ENCODE measurements at places on chromosomes 12 and 14. TPM values are rescaled to one million over a fixed set of nuclear protein-coding genes. Genes with fewer than 3 reads are reported as not detected.
A peak's percentile ranks its signal among the peaks of the same experiment; 100 is the strongest.

GRCh38 chr12:16359512-16360491, 12.4 kb downstream of the MGST1 start:
- no peak for DNase-seq

- DNase-seq = no peak
Observed at GRCh38 chr12:31362759-31363415, 36.9 kb upstream of the SINHCAF start.

DNA sequence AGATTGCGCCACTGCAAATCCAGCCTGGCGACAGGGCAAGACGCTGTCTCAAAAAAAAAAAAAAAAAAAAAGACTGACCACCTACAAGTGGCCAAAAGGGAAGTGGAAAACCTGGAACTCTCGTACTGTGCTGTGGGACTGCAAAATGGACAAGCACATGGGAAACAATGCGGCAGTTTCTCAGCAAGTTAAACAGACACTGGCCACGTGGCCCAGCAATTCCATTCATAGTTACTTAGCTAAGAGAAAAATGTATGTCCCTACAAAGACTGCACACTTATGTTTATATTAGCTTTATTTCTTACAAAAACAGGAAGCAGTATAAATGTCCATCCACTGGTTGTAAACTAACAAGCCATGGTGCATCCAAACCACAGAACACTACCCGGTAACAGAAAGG, 5.6 kb downstream of the CHFR start:
- no peak for DNase-seq

GRCh38 chr12:65756267-65756666, 68.0 kb upstream of the HMGA2 start:
- DNase-seq = no peak

The RNASE3 gene
- not detected for total RNA-seq

DNA sequence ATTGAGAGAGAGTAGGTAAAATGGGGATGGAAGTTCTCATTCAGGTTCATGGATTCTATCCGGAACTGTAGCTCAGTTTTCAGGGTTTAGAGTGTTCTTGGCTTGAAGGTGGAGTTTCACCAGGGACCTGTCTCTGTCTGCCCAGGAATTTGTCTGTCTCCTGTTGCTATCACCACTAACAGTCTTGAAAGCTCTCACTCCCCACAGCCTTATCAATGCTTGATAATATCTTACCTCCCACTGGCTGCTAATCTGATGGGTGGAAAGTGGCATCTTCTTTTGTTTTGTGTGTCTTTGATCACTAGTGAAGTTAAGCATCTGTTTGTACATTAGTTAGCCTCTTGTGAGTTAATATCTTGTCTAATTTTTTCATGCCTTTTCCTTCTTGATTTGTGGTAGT, 60.3 kb upstream of the TSPAN11 start:
- DNase-seq = no peak

DNA sequence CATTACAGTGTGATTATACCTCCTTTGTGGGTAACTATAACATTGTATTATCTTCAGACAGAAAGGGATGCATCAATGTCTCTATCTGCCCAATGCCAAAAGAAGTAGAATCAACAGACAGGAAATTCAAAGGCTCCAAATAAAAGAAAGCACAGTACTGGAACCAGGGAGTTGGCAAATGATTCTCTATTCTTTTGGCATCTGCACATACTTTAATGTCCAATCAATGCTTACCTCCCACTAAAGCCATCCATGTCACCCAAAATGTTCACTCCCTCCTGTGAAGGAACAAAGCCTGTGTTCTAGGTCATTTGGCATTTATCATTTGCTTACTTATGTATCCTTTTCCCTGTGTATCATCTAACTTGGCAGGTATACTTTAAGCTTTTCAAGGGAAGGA, 36.7 kb downstream of the KIF21A start:
- DNase-seq = no peak

The NEUROD4 gene
- total RNA-seq = not detected

The KLRF1 gene
- not detected for total RNA-seq

- no peak for DNase-seq
Observed at GRCh38 chr12:68686262-68686594, 550 bp upstream of the NUP107 start.

DNA sequence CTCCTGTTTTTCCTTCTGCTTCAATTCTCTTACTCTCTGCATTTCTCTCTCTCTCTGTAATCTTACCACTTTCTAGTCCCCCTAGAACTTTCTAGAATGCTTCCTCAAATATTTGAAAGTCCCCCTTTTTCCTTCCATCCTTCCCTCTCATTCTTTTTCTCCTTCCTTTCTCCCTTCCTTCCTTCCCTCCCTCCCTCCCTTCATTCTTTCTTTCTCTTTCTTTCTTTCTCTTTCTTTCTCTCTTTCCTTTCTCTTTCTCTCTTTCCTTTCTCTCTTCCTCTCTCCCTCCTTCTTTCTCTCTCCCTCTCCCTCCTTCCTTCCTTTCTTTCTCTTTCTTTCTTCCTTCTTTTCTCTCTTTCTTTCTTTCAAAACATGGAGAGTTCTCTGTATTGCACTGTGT, 201.4 kb upstream of the IGF1 start:
- no peak for DNase-seq

GRCh38 chr12:905261-906031, 44.0 kb downstream of the RAD52 start:
- DNase-seq = no peak

DNA sequence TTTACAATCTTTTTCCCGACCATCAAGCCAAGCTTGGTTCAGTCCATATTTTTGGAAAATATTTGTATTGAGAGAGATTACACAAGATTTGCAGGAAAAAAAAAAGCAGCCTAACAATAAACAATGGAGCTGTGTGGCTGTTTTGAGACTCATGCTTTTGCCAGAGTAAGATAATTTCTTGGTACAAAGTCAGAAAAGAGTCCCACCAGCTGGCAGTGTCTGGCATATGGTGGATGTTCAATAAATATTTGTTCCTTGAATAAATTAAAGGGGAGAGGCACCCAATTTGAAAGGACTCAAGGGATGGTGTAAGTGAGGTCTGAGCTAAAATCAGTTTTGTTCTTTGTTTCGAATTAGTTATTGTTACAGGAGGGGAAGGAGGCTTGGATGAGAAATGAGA, 78.1 kb upstream of the RPH3A start:
- DNase-seq = no peak

- DNase-seq = peak; percentile 20
Observed at GRCh38 chr12:23949348-23950209, at the start of gene SOX5. TSS of gene SOX5 (minus strand) at chr12:23949670. CDS start at chr12:23949601, 69 bp downstream.

DNA sequence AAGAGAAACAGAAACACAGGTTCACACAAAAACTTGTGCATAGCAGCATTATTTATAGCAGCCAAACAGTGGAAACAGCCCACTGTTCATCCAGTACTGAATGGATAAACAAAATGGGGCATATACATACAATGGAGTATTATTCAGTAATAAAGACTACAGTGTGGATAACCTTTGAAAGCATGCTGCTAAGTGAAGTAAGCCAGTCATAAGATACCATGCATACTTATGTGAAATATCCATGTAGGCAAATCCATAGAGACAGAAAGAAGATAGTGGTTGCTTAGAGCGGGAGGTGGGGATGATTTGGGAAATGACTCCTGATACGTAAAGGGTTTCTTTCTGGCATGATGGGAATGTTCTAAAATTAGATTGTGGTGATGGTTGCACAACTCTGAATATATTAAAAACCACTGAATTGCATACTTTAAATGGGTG, 99.4 kb downstream of the CRADD start:
- no peak for DNase-seq

GRCh38 chr12:45907955-45908354, 82.4 kb downstream of the SCAF11 start:
- no peak for DNase-seq

The SLC7A7 gene
- total RNA-seq = 0.91 TPM

The CLEC6A gene
- 0.23 TPM for total RNA-seq

- DNase-seq = no peak
Observed at GRCh38 chr14:27623782-27624181, 1025.9 kb upstream of the NOVA1 start.

The HCAR2 gene
- not detected for total RNA-seq

- DNase-seq = peak; percentile 61
Observed at GRCh38 chr12:123270214-123271000, 1.2 kb downstream of the CDK2AP1 start.

- DNase-seq = no peak
Observed at GRCh38 chr14:73973497-73973896, 23.4 kb downstream of the COQ6 start.

DNA sequence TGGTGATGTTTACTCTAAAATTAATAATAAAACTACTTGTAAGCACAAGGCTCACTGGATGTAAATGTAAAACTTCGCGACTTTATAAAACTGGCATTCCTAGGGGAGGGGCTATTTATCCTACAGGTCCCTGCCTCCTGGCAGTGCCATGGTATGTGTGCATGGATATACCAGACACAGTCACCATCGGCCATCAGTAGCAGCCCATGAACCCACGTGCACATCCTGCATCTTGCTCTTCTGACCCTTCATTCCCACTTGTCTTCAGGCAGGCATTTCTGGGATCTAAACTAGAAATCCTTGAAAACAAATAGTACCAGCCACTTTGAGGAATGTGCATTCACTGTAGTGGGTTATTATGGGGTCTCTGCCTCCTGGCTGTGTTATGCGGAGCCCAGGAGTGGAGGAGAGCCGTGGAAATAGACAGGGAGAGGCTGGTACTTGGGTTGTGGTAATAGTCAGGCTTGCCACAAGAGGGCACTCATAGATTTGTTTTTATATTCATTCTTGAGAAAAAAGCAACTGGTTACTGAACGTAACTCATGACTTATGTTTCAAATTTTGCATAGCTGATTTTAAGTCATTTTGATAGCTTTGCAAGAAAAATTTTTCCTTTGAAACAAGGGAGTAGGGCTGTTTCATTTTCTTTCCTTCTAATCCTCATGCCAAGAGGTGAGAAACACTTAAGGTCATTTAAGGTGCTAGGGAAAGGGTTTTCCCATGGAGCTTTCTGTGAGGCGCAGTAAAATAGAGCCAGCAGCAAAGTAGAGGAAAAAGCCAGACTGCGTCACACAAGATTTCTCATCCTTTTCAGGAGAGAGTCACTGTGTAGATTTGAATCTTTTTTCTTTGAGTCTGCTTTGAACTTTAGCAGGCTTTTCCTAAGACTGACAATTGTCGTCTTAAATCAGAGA, 17.4 kb upstream of the GALNT16 start:
- peak; percentile 79 for DNase-seq

The GPHB5 gene
- total RNA-seq = not detected

The HOXC9 gene
- 3.9 TPM for total RNA-seq

GRCh38 chr12:93710574-93710926, 33.4 kb downstream of the CRADD start:
- DNase-seq = no peak

DNA sequence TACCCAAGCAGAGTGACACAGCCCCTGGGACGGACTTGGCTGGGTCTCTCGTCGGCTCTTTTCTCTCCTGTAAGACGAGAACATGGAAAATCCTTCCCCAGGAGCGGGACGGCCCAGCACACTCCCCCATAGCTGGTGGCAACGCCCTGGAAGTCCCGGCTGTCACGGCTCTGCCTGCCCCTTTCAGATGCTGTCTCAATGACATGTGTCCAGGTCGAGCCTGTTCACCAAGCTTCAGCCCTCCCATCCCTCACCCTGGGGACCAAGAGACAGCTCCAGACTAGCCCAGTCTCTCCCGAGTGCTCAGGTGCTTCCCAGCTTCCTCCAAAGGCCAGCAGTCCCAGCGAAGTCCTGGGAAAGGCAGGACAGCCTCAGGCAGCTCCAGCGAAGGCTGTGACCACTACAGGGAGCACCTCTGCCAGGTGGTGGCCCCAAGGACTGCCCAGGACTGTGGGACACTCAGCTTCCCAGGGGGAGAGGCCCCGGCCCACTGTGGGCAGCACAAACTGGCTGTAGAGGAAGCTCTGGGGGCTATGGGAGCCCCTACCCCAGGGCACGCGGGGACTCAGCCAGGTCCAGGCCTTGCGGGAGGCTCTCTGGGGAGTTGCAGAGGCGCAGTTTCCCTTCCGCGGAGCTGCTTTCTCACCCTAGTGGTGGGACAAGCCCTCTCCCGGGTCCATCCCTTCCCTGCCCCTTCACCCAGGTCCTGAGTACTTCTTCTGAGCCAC, 33.6 kb downstream of the TNFAIP2 start:
- no peak for DNase-seq

The GLT8D2 gene
- 21.1 TPM for total RNA-seq

GRCh38 chr14:91010153-91010533, 50.3 kb downstream of the RPS6KA5 start:
- DNase-seq = no peak

DNA sequence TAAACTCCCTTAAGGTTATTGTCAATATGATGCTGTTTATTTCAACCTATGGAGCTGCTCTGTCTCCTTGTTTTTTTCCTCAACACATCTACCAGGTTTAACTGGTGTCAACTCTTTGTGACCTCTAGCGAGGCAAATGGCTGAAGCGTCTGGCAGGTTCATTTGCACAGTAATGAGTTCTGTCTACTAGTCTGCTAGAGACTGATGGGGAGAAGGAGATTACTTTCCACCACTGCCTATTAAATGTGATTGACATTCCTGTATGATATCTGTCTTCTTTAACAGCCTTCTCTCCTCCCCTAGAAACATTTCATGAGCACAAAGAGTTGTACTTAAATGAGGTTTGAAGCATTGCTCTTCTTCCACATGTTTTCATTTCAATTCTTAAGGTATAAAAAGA, 253.7 kb downstream of the SLC6A15 start:
- no peak for DNase-seq

DNA sequence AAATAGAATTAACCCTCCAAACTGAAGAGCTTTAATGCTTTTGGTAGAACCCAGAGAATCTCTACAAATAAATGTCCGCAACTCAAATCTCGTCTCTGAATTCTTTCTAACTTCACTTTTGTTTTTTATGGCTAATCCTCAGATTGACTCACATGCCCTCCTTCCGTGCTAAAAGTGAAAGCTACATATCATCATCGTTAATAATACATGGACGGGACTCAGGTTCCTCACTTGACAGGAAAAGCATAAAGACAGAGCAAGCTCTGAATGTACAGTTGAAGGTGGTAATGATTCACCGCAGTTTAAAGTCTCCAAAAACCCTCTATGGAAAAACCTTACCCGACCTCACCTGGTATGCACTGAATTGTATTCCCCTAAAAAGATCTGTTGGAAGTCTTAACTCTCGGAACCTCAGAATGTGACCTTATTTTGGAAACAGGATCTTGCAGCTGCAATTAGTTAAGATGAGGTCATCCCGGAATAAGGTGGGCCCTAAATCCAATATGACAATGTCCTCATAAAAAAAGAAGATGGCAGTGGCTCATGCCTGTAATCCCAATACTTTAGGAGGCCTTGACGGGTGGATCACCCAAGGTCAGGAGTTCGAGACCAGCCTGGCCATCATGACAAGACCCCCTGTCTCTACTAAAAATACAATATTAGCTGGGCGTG, 147.4 kb upstream of the FOXN3 start:
- no peak for DNase-seq

DNA sequence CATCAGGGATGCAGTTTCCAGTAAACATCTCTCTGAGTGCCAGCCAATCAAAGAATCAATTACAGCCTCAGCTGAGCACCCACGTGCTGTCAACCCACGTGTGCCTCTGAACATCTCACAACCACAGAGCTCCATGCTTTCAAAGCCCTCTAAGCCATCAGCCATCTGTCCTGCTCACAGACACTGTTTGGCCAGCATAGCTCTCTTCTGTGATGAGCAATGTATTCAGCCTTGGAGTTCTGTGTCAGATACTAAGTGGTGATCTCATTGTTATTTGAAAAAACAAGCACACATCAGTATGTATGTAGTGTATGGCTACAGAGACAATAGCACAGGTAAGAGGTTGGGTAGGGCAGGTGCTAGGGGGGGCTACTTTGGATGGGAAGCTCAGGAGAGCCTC, 94.3 kb downstream of the RGS6 start:
- DNase-seq = no peak

Data from ovary (tissue), 10 donors.